ENCODE measurements at places on chromosomes 13 and 19.

DNA sequence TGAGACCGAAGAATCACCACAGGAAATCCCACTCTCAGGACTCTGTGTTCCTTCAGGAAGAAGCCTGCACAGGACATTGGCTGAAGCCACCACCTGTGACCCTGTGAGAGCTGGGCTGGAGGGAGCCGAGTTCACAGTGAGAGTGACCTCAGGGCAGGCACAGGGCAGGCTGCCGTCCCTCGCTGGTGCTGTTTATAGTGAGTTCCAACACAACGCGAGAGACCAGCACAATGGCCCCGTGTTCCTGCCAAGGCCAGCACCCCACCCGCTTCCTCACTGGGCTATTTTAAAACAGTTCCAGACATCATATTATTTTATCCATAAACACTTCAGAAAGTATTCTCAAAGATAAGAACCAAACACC is 18.4 kb upstream of the GAS6 start:
- no peak for DNase-seq

DNA sequence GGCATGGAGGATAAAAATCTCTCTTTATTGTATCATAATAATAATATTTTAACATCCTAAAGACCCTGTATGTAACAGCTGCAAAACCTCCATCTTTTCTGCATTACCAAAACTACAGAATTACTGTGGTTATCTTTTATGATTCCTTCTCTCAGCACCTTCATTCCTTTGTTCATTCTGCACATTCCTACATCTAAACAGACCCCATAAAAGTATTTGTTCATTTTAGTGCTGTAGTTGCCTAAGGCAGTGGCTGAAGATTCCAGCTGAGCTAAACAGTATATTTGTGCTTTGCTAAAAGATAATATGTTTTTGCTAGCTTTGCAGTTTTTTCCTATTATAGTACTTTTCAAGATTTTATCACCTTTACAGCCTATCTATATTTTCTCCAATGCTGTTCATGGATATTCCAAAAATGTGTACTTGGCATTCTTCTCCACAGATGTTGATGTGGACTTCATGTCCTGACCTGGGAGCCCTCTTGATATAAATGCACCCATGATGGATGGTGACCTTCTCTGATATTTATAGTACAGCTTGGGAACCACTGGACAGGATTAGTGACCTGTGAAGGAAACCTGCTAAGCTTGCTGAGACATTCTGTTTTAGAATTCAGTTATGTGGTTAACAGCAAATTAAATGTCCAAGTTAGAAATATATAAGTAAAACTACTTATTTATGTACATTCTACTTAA is 2832.9 kb upstream of the PCDH20 start:
- DNase-seq = no peak

DNA sequence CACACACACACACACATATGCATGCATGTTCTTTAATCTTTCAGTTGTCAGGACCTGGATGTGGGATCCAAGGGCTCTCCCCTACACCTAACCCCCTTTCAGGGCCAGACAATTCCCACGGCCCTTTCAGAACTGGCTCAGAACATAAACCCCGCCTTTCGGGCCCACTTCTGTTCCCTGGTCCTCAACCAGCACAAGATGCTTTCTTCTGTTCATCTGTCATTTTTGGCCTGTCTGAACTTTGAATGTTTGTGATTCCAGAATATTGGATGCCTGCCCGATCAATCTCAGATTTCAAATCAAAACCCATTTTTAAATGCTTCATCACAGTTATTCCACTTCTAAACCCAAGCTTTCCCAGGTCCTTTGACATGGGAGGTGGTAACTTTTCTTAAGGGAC is 167.3 kb downstream of the USP12 start:
- no peak for DNase-seq

DNA sequence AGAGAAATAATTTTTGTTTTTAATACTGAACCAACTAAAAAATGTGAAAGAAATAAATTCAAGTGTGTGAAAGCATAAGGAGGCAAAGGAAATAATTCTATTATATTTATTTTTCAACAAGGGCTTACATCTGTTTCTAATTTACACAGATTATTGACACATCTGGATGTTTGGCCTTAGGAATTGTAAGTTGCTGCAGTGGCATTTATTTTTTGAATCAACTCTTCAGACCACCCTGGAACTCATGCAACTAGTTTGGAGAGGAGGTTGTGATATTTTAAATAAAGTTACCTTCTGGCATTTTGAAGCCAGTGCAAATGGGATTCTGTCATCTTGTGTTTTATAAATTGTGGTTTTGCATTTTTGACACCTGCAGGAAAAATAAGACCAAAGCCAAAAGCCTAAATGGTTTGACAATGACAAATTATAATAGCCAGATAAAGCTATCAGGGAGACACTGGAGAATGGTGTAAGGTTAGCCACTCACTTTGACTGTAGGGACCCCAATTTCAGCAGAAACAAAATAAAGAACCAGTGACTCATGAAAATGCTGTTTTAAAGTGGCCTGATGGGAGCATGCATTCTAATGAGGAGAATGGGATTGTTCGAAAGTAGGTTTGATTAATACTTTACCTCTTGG is 192.9 kb downstream of the KLF5 start:
- no peak for DNase-seq

DNA sequence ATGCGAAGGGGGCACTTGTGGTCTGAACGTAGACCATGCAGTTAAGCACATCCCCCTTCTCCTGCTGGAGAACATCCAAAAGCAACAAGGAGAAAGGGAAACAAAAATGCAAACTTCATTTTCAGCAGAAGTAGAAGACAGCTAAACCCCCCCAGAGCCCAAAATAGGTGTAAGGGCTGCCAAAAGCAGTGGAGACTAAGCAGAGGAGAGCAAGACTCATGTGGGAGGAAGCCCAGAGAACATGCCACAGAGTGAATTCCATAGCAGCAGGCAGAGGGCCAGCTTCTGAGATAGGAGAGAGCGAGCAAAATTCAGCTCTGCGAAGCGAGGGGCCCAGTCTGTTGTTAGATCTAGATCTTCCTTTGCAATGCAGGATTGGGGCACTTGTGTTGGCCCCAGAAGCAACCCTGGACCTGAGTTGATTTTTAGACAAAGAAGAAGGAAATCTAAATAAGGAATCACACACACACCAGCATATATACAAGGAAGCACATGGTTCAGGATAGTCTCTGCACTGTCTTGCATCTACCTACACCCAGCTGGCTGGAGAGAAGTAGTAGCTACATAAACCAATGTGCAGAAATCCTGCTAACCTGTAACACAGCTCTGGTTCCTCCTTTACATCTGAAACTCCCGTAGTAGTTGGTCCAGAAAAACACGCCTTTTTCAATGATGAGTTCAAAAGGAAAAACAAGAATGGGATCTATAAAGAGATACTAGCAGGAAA is 199.6 kb downstream of the SPRY2 start:
- DNase-seq = no peak

- no peak for DNase-seq
Observed at GRCh38 chr13:95067303-95067702, 233.9 kb downstream of the ABCC4 start.

DNA sequence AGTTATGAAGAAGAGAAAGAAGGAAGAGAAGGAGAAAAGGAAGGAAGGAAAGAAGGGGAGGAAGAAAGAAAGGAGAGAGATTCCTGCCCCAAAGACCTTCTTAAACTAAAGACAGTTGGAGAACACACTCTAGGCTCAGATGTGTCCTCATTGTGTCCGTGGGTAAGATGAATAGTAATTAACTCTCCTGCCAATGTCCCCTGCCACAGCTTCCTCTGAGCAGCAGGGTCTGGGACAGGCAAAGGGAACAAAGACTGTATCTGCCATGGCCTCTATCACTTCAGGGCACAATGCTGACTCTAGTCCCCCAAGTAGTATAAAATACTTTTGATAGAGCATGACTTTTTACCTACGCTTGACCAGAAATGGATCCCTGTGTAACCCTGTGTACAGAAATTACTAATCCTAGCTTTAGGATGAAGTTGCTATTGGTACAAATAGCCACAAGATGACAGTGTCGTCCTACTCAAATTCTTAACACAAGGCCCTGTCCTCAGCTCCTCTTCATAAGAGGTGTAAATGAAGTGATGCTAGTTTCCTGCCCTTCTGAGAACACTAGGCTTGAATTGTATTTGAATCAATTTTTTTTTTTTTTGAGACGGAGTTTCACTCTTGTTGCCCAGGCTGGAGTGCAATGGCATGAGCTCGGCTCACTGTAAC is 186.2 kb upstream of the GPR12 start:
- peak; percentile 52 for DNase-seq

- no peak for DNase-seq
Observed at GRCh38 chr13:93752541-93752940, 525.9 kb downstream of the GPC6 start.

GRCh38 chr19:51282335-51282734 is 29.1 kb upstream of the IGLON5 start:
- DNase-seq = no peak

- DNase-seq = no peak
Observed at GRCh38 chr13:66312312-66313087, 917.6 kb downstream of the PCDH9 start.

Measured in NCI-H2107 (cell line).